ENCODE measurements at places on chromosomes 5 and 9.

DNA sequence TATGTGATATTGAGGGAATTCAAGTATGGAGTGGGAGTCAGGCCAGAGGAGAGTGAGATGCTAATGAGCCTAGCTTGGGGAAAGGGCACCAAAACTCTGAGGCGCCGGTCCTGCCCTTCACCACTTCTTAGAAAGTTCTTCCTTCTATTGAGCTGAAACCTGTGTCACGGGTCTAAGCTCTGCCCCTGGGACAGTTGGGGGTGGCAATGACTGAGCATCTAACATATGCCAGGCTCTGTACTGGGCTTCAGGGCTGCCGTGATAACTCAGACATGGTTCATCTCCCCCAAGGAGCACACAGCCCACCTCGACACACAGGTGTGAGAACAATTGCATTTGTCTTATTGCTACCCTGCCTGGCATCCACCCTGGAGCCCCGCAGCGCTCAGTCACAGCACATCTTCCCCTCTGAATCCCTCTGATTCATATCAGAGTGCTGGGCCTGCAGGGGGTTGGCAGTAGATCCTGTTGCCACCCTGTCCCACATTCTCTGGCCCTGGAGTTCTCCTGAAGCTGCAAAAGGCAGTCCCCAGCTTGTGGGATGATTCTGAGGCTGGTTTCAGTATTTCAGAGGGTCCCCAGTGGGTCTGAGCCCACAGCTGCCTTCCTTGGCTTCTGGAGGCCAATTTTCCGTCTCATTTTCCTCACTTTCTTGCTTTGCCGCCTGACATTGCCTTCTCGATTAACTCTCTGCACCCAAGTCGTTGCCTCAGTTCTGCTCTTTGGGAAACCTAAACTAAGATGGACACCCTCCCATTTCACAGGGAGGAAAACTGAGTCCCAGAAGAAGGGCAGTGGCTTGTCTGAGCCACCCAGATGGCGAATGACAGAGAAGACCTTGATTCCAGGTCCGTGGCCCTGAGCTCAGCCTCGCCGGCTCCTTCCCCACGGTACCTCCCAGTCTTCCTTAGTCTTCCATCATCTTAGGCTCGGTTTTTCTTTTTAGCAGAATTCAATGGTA, 42.5 kb downstream of the ALG2 start:
- no peak for DNase-seq

DNA sequence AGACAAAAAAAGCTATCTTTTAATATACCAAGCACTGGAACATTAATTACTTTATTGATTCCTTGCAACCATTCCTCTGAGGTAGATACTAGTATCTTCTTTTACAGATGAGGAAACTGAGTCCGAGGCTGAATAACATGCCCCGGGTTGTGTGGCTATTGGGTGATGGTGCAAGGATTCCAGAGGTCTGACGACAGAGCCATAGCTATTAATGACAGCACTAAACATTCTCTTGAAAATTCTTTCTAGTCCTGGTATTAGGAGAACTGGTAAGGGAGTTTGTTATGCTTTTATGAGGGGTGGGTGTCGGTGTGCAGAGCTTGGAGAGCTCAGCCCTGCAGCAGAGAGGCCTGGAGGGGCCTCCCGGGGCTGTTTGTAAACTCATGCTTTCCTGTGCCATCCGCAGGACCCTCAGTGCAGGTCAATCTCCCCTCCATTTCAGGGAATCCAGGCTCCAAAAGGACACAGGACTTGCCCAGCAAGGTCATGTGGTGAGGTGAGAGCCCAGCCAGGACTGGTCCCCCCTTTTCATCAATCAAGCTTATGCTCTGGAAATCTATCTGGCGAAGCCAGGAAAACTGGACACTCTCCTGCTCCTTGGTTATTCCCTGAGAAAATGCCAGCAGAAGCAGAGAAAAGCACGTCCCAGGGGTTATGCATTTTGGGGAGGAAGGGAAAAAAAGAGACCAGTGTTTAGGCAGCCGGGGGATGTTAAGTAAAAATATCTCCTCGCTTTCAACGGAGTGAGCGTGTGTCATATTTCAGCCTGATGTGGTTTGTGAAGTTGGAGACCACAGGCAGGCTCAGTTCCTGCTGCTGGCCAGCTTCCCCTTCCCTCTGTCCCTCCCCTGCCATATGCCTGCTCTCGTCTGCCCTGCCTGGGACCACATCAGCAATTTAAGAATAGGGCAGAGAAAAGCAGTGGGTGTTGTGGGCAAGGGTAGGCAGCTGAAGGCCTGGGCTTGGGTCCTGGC, 3.7 kb downstream of the GSN start:
- DNase-seq, result no peak

DNA sequence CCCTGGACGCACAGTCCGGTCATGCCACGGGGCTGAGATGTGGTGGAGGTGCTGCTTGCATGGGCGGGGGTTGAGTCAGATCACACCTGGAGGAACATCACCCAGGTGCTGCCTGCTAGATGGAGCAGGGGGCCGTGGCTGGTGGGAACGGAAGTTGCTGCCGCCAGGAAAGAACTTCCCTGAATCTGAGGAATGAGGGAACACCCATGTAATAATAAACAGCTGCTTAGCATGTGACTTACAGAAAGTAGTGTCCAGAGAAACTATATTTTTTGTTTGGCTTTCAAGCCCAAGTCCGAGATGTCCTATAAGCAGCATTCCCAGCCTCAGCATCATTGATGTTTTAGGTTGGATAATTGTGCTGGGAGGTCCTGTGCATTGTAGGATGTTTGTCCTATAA, 27.1 kb upstream of the FAM240B start:
- DNase-seq, result no peak

GRCh38 chr5:5326115-5326758, 96.2 kb upstream of the ICE1 start:
- no peak for DNase-seq

- no peak for DNase-seq
These were observed 338.1 kb downstream of the ASTN2 start for GRCh38 chr9:117076571-117077290.

DNA sequence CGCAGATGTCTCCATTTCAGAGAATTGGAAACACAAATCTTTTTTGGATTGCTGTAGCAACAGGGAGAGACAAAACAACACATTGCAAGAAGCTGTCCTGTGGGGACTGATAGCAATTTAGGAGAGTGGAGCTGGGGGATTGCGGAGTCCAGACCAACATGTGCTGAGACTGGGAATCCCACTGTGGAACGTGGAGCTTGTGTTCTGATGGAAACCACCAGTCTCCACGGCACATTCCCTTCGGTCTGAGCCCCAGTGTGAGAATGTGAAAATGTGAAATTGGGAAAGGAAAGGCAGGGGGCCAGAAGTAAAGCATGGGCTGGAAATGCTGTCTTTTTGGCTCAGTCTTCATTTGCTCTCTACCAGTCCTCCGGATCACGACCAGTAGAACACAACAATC, 348.8 kb upstream of the TNC start:
- no peak for DNase-seq

DNA sequence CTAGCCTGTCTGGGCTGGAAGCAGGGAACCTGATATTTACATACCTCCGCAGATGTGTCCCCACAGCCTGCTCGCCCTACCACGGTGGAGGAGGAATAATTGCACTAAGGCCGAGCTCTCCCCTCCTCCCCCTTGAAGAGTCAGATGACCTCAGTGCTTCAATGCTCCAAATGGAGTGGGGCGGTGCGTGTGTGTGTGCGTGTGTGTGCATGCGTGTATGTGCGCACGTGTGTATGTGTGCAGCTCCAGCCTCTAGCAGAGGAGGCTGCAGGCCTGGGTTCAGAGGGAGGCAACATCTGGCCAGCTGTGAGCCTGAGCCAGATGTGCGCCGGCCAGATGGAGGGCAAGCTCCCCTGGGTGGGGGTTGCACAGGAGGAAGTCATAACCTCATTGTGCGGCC, 90.5 kb downstream of the NRG2 start:
- DNase-seq, result no peak

GRCh38 chr5:176700239-176700847, 53.1 kb downstream of the TSPAN17 start:
- DNase-seq, result no peak

GRCh38 chr9:99905833-99906402, 536 bp upstream of the STX17 start:
- DNase-seq, result no peak

DNA sequence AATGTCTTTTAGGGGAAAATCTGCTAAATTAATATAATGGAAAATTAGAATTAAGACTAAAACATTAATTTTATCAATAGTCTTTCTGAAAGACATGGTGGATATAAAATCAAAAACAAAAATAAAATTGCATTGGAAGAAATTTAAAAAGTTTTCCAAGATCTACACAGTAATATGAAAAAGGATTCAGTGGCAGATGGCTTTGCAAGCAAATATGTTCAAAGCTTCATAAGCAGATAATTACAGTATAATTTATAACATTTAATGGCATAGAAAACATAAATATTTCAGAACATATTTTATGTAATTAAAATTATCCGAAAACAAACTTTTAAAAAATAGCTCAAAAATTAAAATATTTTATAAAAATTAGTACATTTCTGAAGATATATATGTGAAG, 512.4 kb upstream of the CYLC2 start:
- DNase-seq, result no peak

DNA sequence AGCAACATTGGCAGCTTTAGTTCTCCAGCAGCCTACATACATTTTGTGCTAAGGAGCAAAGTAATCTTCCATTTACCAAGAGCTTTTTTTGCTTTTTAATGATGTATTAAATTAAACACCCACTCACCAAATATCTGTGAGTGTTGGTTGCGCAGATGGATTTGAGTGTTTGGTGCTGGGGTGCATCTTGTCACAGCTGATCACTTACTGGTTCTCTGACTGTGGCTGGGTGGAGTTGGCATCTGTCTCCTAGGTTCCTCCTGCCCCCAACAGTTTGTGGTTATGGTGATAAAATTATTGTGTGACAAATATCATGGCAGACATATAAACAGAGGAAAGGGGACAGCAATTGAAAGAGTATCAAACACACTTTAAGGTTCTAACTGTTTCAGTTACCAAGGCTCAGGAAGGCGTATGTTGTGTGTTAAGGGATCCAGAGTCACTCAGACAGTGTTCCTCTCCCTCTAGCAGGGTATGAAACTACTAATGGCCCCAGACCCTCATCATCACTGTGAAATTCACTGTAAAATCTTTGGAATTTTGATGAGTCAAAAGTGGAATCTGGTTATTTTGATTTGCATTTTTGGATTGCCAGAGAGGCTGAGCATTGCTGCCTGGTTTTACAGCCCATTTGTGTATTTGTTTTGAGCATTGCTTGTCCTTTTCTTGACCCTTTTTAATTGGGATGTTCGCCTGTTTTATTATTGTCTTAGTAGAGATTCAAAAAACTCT, 81.7 kb downstream of the PDE8B start:
- no peak for DNase-seq

- no peak for DNase-seq
These were observed 500.6 kb downstream of the KIF4B start for GRCh38 chr5:155514105-155514563.

DNA sequence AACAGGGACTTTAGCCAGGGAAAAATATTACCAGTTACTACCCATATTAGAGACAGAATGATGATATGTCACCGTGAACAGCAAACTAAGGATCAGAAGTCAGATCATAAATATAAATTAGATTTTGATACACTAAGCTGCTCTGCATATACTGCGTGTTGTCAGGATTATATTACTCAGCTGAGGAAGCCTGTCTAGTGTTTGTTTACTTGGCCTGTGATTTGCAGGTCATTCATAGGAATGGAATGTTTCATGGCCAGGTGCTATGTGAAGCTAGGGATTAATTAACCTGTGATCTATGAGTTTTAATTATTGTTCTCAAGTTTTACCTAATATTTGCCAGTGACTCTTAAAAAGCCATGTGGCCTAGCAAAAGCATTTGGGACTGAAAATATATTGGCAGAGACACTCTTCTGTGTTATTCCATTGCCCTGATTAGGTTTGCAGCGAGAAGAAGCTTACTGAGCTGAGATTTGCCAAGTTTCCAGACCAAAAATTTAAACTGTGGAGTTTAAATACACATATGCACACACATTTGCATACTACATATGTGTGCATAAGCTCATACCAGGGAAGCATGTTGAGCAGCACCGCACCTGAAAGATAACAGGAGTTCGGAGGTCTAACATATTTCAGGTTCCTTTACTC, 496.3 kb upstream of the GRIA1 start:
- no peak for DNase-seq

DNA sequence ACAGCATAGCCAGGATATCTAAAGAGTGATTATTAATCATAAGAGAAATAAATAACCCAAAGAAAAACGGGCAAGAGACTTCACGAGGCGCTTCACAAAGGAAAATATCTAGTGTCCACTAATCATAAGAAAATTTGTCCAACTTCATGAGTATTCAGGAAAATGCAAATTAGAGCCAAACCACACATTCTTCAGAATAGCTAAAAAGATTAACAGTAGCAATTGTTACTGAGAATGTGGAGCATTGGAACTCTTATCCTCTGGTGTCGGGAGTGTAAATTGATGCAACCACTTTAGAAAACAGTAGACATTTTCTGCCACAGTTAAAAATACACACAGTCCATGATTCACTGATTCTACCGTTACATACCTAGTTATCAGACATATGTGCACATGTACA, 145.7 kb downstream of the CWC27 start:
- no peak for DNase-seq

DNA sequence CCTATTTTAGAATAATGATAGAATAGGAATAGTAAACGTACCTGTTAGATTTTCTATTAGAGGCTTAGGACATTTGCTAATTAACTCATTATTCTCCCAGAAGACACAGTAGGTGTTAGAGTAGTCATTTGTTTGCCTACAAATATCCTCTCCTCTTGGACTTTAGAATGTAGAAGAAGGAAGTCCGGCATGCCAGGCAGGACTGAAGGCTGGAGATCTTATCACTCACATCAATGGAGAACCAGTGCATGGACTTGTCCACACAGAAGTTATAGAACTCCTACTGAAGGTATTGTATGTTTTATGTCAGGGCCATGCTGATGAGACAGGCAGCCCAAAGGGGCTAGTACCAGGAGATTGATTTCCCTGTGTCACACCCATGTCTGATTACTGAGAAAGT, 43.3 kb downstream of the CD180 start:
- DNase-seq, result no peak

DNA sequence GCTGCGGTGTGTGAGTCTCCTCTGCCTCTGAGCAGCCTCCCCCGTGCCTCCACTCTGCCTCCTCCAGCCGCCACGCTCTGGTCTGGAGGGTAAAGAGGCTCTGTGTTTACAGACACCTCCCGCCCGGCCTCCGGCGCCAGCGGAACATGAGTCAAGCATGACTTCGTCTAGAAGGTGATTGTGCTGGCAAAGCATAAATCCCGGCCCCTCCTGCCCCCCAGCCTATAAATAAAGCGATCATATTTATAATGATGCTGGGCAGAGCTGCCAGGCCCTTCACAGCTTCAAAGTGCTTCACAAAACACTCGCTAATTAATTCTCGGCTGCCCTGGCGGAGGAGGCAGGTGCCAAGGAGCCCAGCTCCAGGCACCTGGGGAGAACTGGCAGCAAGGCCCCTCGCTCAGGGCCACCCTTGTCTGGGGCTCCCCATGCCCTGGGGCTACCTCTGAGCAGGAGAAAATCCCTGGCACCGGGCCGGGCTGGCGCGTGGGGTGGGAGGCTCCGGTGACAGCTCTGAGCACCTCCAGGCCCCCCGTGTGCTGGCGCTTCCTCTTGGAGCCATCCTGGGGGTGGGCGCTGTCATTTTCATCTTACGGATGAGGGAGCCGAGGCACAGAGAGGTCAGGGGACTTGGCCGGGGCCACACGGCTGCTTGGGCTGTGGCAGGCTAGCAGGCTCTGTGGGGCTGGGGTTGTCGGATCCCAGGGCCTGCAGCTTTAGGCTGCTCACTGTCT, 87.8 kb downstream of the RXRA start:
- no peak for DNase-seq
